ENCODE measurements at places on chromosomes 7 and 10. TPM values are rescaled to one million over a fixed set of nuclear protein-coding genes. Genes with fewer than 3 reads are reported as not detected.

The SPDYE2 gene
- total RNA-seq, result not detected

- no peak for DNase-seq
Measured at GRCh38 chr7:51242881-51243518, 73.6 kb downstream of the COBL start.

DNA sequence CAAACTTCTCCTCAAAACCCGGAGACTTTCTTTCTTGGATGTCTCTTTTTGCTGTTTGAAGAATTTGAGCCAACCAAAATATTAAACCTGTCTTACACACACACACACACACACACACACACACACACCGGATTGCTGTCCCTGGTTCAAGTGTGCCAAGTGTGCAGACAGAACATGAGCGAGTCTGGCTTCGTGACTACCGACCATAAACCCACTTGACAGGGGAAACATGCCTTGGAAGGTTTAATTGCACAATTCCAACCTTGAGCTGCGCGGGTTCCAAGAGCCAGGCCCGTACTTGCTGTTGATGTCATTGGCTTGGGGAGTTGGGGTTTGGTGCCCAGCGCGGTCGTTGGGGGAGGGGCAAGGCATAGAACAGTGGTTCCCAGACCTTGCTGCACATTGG is 1.7 kb downstream of the EGFR start:
- DNase-seq, result no peak

The NEUROD6 gene
- total RNA-seq, result not detected

The PRLHR gene
- total RNA-seq, result not detected

DNA sequence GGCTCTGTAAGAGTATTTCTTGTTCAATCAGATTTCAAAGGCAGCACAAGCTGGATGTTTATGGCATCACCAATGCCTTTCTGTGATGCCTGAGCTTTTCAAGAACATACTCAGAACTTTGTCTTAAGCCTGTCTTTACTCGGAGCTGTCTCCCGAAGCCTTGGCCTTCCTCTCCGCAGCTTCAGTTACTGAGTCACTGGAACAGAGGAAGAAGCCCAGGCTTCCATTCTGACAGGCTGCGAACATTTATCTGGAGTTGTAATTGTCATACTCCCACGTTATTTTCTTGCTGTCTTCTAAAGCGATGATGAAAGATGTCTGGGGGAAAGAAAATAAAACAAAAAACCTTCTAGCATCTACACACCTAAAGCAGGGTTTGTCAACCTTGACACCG is 43.9 kb downstream of the GRK5 start:
- no peak for DNase-seq

The EDRF1 gene
- total RNA-seq, result 17.2 TPM

The TMEM213 gene
- not detected for total RNA-seq

The PNLIPRP2 gene
- not detected for total RNA-seq

The MOSPD3 gene
- 4.6 TPM for total RNA-seq

GRCh38 chr7:78539825-78540224 is 741.3 kb downstream of the PHTF2 start:
- no peak for DNase-seq

The HOXA4 gene
- 0.74 TPM for total RNA-seq

DNA sequence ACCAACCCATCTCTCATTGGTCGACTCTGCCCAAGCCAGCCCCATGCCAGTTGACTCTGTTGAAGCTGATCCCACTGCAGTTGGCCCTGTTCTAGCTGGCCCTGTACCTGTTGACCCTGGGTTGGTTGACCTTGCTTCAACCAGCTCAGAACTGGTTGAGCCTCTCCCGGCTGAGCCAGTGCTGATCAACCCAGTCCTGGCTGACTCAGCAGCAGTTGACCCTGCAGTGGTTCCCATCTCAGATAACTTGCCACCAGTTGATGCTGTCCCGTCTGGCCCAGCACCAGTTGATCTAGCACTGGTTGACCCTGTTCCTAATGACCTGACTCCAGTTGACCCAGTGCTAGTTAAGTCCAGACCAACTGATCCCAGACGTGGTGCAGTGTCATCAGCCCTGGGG is 7.4 kb downstream of the PPRC1 start:
- DNase-seq, result no peak

- DNase-seq, result no peak
Measured at GRCh38 chr10:6395606-6396005, 184.5 kb downstream of the PRKCQ start.

- DNase-seq, result no peak
Measured at GRCh38 chr10:97463363-97464132, 17.6 kb downstream of the ZDHHC16 start.

DNA sequence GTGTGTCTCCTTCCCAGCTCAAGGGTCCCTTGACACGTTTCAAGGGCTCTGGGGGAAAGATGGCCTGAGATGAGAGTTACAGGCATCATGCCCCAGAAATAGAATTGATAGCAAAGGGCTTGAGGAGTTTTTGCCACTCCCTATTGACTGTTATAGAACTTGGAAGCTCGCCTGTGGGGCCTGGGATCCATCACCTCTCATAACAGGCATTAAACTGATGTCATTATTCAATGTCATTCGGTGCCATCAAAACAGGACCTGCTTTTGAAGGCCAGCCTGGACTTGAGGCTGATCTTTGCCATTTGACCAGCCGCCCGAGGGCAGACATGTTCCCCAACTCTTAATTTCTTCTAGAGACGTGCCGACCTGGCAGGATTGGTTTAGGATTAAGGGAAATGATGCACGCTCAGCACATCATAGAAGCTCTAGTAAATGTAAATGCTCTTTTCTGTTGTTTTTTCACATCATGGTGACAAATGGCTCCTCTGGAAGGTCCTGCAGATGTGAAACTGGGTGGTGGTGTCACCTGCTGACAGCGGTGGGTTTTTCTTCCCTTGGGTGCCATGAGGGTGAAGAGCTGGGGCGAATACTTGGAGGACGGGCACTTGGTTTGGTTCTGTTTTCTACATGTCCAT is 16.7 kb upstream of the KLF6 start:
- DNase-seq, result no peak

The AGAP9 gene
- 1.4 TPM for total RNA-seq

GRCh38 chr10:65342245-65342644 is 1583.6 kb upstream of the LRRTM3 start:
- no peak for DNase-seq

DNA sequence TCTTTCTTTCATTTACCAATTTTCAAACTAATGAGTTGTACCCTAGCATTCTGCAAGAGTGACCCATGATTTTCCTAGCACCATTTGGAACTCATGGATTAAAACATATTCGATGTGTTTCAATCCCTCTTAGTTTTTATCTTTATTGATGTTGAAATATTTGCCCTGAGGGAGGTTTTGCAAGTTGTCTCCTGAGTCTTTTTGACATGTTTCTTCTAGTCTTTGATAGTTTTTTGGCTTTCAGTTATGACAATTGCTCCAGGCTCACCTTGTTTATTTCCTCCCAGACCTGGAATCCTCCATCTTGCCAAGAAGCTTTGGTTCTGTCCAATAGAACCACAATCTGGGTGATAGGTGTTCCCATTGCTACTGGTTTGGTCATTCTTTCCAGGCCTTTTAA is 327.8 kb downstream of the WDR11 start:
- DNase-seq, result no peak

- DNase-seq, result no peak
Measured at GRCh38 chr10:130481936-130482335, 345.7 kb downstream of the GLRX3 start.

GRCh38 chr10:74097776-74098175 is 52.9 kb downstream of the AP3M1 start:
- DNase-seq, result no peak

GRCh38 chr10:51137756-51138529 is 63.7 kb downstream of the PRKG1 start:
- no peak for DNase-seq

GRCh38 chr7:873367-874002 is 2.9 kb upstream of the GET4 start:
- peak; percentile 67 for DNase-seq

DNA sequence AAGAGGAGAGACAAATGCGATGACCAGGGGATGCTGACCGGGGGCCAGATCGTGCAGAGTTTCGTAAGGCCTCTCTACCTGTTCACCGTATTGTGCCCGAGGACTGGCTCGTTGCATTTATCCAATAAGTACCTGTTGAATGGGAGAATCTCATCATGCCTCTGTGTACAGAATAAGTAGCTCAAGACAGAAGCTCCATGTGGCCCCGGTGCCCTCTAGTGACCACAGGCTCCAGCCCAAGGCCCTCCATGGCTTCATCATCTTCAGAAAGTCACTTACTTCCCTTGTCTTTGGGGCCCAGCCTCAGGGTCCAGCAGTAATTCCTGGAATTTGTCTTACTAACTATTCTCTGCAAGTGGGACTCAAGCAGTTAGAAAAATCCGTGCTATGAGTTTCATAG is 151.0 kb downstream of the CHN2 start:
- DNase-seq, result no peak

- DNase-seq, result no peak
Measured at GRCh38 chr7:136293841-136294391, 316.8 kb upstream of the MTPN start.

The AVL9 gene
- total RNA-seq, result 32.9 TPM

DNA sequence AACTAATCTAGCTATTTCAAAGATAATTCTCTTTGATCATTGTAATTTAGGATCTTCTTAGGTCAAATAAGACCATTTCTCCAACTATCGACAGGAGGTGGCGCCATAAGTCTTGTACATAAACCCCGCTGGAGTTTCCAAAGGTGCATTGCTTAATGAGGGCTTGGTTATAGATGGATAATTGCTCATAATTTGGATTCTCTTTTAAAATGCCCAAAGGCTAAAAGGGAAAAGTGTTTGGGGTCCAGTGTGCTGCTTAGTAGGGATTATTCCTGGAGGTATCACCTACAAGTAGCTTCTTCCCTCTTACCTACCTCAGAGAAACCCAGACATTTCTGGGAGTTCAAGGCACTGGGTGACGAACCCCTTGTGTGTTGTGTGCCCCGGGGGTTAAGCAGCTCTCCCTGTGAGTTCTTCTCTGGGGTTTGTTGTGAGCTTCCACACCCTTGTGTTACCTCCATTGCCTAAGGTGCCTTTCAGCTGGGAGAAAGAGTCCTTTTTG is 75.2 kb downstream of the PAXIP1 start:
- peak; percentile 82 for DNase-seq

DNA sequence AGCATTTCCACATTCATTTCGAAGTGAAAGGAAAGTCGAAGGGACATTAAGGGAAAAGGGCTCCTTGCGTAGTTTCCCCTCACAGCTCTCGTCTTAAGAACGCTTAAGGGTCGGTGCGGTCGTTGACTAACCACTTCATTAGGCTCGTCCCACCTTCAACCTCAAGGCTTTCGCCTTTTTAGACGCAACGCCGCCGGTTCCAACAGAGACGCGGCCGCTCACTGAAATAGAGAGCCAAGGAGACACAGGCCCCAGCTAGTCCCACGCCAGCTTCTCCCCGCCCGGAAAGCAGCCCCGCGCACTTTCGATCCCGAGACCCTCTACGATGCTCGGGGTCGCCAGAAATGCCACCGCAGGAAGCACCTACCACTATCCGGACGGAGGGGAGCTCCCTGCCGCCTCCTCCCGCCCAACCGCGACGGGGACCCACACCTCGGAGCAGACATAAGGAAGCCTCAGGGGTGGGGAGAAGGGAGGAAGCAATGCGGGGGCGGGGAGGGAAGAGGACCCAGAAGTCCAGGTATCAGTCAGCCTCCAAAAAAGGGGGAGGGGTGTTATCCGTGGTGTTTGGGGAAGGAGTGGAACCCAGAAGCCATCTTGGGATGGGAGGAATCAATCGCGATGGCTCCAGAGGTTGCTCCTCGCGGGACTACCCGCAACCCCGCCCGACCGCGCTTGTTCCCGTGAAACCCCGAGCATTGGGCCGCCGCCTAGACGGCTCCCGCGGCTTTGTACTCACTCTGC is 559 bp downstream of the TRA2A start:
- peak; percentile 20 for DNase-seq

The WEE2 gene
- total RNA-seq, result not detected

DNA sequence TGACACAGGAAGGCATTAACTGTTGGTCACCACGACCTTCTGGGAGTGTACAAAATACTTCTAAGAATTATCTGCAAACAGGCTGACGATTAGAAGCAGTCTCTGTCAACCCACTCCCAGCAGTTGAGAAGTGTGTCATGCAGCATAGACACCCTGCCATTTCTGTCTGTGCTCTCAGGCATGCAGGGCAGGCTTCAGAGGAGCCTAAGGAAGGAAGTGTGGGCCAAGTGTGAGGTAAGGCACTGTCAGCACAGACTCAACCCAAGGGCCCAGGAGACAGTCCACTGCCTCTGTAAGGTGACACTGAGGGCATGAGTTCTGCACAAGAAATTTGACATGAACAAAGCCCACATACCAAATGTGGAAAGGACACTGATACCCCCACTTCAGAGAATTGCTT is 109.0 kb upstream of the VIPR2 start:
- DNase-seq, result no peak

DNA sequence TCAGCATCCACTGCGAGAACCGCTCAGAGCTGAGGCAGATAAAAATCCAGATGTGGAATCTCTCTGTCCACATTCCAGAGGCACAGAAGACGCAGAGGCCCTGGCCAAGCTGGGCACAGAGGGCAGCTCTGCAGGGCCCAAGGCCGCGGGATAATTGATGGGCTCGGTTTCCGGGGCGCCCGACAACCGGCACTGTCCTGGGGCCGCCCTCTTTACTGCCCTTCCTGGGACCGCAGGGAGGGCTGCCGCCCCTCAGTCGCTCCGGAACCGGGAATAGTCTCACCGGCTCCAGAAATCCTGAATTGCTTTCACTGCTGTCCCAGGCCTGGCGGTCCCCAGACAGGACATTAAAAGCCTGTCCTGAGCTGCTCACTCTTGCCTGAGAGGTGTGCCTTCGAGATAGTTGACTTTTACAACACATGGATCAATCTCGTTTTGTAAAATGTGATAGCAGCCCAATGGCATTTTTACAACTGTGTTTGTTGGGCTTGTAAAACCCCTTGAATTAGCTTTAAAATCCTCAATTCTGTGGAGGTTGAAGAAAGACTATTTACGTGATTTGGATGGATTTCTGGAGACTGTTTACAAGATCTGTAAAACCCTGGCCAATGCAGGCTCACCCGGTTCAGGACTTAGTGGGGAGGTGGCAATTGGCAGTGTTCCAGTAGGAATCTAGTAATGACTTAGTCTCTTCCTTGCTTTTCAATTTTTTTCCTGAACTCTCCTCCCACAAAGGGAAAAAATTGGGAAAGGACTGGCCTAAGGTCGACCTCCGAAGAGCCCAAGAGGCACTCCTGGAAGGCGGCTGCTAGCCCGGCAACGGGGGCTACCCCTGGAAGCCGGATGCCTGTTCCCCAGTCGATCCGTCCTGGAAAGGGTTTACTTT is 1.4 kb upstream of the HOXA6 start:
- DNase-seq, result no peak

The NME8 gene
- total RNA-seq, result not detected

The PGAM2 gene
- 0.14 TPM for total RNA-seq

Measured in pulmonary artery endothelial cell (primary cell).